GM13977 (cell line): ENCODE measurements at places on chromosomes 7 and 10.
A peak's percentile ranks its signal among the peaks of the same experiment; 100 is the strongest.

DNA sequence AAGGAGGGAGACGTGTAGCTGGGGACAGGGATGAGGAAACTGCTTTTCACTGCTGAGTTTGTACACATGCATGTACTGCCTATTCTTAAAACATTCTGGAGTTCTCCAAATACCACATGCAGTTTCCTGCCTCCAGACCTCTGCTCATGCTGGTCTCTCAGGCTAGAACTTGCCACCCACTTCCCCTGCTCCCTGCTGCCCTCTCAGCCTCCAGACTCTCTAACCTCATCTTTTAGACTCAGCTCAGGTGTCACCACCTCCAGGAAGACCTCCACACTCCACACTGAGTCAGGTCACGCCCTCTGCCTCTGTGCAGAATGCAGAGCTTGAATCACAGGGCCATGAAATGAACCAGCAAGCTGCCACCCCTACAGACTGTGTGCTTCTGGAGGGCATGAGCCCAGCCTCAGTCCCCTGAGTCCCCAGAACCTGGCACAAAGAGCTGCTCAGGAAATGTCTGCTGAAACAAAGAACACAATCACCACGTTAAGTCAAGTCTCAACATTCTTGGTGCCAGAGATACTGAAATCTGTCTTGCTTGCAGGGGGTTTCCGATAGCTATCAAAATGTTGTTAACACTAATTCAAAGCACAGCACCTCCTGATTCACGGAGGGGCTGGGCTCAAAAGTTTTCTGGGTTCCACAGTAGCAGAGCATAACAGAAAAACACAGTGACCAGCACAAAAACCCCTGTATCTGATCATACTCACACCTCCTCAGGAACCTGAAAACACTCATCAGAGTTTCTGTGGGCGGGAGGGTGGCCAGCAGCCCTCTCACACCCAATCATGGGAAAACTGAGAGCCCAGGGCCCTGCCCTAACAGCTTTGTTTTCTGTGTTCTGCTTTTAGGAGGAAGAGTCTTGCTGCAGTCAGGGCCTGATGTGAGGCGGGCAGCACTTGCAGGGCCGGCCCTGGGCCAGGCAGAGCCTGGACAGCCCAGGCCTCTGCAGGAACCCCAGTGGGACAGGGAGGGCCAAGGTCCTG, 21.1 kb downstream of the FAM53B start:
- DNase-seq, result peak; percentile 92

GRCh38 chr7:108158776-108159175, 28.6 kb upstream of the LAMB4 start:
- no peak for DNase-seq

DNA sequence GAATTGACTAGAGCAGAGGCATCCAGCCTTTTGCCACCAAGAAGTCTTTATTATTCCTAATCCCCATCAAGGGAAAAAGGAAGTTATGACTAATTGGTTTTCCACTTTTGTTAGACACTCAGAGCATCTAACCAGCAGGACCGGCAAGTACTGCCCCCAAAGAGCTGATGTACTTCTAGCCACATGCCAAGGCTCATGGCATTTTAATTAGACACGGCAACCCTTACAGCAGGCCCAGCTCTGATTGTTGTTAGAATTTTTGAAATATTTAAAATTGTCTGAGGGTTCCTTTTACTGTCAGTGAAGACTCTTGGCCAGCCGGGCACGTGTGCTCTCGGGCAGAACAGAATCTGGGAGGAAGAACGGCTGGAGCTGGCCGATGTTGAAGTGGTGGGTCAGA, 114.8 kb downstream of the SPAG6 start:
- DNase-seq, result no peak

GRCh38 chr10:625751-626711, 63.4 kb downstream of the DIP2C start:
- DNase-seq, result no peak

GRCh38 chr7:150966002-150966401, 12.1 kb downstream of the KCNH2 start:
- DNase-seq, result no peak

DNA sequence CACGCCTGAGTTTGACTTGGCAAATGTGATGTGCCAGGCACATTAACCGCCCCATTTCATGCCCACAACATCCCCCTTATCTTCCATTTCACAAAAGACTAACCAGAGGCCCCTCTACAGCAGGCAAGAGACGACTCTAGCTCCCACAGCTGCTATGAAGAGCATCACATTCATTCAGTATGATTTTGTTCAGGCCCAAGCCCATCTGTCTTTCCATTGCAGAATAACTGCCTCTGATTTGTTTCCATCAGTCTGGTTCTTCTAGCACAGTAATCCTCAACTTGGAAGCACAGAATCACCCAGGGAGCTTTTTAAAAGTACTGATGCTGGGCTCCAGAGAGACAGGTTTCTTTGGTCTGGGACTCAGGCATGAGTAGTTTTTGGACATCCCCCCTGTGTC, 169.7 kb downstream of the NEURL1 start:
- DNase-seq, result no peak

GRCh38 chr10:107701943-107702342, 537.4 kb upstream of the SORCS1 start:
- DNase-seq, result no peak

GRCh38 chr7:88401009-88401623, 94.4 kb upstream of the STEAP4 start:
- DNase-seq, result peak; percentile 14

GRCh38 chr10:117261501-117261900, 20.6 kb downstream of the SLC18A2 start:
- DNase-seq, result no peak

- DNase-seq, result no peak
Observed at GRCh38 chr7:139655305-139655704, 122.5 kb downstream of the HIPK2 start.

GRCh38 chr10:42475168-42476098, 162.9 kb downstream of the ZNF33B start:
- DNase-seq, result no peak

GRCh38 chr7:16811551-16811950, 6.8 kb upstream of the AGR2 start:
- DNase-seq, result no peak

GRCh38 chr7:116499168-116500077, at the start of gene CAV2:
CAV2 (plus strand) TSS chr7:116499738; CDS start chr7:116499782, 44 bp downstream.
- peak; percentile 42 for DNase-seq

GRCh38 chr10:36423821-36424248, 701.6 kb upstream of the ANKRD30A start:
- DNase-seq, result no peak

DNA sequence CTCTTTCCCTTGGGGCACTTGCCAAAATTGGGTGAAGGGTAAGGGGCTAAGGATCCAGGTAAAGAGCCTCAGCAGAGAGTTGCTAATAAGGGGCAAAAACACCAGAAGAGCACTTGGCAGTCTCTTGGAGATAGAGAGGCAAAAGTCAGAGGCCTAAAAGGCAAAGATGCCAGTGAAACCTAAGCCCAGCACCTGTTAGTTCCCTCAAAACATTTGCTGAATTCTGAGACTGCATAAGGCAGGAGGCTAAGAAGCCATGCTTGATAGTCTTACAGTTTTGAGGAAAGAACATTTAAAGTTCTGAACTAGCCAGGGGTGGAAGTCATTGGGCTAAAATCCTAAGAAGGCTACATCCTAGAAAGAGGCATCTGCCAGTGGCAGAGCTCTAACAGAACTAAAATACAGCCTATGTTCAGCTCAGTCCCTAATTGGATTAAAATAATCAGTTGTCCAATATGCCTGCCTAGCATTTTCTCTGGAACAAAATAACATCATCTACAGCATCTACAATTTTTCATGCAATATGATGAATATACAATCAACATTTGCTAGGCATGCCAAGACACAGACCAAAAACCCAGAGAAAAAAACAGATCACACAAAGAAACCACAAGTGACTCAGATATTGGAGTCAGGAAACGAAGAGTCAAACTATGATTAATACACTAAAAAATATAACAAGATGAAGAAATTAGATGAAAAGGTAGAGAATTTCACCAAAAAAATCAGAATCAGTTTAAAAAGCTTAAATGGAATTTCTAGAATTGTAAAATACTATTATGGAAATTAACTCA, 7.7 kb downstream of the HTR7 start:
- DNase-seq, result no peak

GRCh38 chr7:4699841-4700240, 17.7 kb downstream of the FOXK1 start:
- DNase-seq, result no peak

DNA sequence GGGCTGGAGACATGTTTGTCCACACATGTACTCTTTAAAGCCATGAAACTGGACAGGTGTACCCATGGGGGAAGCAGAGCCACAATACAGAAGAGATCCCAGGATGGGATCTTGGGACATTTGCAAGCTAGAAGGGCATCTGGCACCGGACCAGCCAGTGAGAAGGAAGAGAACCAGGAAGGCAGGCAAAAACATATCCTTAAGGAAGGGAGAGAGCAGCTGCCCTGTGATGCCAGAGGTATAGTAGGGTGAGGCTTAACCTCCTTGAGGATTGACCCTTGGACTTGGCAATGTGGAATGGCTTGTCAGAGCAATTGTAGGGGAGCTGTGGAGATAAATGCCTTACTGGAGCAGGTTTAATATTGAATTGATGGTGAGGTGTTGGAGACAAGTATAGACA, 17.9 kb upstream of the SUV39H2 start:
- no peak for DNase-seq

DNA sequence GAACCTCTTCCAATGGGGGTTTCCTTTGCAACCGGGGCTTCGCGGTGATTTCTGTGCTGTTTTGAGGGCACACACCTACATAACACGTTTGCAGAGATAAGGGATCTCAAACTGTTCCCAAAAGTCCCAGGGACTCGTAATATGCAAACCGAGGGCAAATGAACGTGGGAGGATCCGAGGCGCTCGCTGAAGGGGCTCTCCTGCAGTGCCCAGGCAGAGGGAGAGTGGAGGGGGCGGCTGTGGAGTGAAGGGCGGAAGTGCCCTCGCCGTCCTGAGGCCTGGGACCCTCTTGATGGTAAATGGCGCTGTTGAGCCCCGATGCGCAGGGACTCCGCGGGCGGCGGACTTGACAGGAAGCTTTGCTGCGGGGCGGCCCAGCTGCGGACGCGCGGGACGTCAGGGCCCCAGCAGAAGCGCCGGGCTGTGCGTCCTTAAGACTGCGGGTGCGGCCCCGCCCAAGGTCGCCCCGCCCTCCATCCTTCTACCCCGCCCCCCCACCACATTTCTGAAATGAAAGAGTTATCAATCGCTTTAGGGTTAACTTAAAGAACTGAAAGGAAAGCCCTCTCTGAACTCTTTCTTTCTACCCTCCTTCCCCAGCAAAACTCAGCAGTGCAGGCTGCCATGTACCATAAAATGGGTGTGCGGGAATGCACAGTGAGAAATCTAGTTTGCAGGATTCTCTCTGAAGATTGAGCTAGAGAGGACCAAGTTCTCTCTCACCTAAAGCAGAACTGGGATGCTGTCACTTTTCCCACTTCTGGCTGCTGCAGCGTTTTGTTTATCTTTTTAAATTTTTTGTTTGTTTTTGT, 151.8 kb upstream of the YAE1 start:
- peak; percentile 63 for DNase-seq

DNA sequence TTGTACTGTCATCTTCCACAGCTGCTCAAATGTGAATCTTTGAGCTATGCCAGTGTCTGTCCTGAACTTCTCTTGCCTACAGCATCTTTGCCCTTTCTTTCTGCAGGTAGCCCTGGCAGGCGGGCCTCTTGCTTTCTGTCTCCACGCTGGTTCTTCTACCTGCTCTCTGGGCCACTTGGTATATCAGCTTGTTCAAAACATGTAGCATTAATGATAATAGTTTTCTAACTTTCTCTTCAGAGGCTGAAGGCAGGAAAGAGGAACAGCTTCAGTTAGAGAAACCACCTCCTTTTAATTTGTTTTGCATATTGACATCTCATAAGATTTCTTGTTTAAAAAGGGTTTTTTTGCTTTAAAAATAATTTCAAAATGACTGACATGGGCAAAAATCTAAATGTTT, 923 bp upstream of the FGL2 start:
- no peak for DNase-seq

- DNase-seq, result no peak
Observed at GRCh38 chr10:95536017-95536416, 25.2 kb downstream of the SORBS1 start.

DNA sequence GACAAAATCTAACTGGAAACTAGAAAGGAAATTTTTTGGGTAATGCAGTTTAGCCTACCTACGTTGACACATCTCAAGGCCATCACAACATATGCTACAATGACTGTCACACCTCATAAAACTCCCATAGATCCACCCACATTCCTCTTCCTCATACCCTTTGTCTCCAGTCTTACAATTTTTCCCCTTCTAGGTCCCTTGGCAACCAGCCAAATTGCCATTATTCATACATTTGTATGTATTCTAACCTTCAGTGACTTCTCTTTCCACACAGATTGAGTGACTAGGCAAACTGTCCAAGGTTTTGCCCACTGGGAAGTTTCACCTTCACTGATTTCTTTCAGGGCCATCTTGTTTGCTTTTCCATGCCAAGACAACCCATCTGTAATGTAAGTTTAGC, 100.5 kb upstream of the TPK1 start:
- no peak for DNase-seq

DNA sequence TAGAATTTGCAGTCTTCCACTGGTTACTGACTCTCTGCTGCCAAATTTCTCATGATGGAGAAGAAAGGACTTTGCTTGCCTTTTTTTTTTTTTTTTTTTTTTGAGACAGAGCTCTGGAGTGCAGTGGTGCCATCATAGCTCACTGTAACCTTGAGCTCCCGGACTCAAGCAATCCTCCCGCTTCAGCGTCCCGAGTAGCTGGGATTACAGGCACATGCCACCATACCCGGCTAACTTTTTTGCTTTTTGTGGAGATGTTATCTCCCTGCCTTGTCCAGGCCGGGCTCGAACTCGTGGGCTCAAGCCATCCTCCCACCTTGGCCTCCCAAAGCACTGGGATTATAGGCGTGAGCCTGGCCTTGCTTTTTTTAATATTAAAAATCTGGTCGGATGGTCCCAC, 6.2 kb downstream of the INSIG1 start:
- no peak for DNase-seq

DNA sequence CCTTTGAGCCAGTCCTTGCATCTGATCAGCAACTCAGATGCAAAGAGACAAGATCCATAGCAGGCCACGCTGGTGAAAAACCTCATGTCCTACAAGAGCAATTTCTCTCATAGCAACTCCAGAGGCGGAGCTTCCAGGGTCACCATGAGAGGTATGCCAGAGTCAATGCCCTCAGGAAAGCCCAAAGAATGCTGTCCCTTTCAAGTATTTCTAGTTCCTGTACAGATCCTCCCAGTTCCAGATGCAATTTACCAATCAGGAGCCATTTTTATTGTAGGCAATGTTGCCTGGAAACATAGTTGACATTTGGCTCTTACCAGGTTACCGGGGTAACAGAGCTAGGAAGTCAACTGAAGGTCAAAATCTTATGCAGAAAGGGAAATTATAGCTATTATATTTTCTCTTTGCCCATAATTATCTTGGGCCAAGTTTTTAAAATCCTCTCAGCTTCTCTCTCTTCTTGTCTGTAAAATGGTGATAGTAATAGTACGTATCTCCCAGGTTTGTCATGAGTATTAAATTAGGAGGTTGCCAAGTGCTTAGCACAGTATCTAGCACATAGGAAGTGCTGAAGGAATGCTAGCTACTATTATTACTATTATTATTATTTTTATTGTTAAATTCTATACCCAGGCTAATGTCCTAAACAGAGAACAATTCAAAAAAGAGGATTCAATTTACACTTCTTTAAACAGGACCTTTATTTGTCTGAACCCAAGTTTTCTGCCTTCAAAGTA, 46.3 kb upstream of the TM9SF3 start:
- no peak for DNase-seq

- no peak for DNase-seq
Observed at GRCh38 chr7:103560136-103560535, 114.1 kb upstream of the SLC26A5 start.

GRCh38 chr10:112973046-112973445, 23.0 kb downstream of the TCF7L2 start:
- DNase-seq, result no peak

- no peak for DNase-seq
Observed at GRCh38 chr7:28088032-28088431, 92.6 kb downstream of the JAZF1 start.
